ENCODE measurements at places on chromosomes 3 and 15.

GRCh38 chr3:20145874-20146273, 40.1 kb downstream of the SGO1 start:
- no peak for DNase-seq

- DNase-seq: no peak
These were observed 142.8 kb downstream of the NTRK3 start for GRCh38 chr15:88113613-88114308.

- DNase-seq: no peak
These were observed 177.4 kb upstream of the PPP2R3A start for GRCh38 chr3:135788146-135788545.

- DNase-seq: no peak
These were observed 77.2 kb downstream of the CADPS start for GRCh38 chr3:62798000-62798399.

GRCh38 chr15:78101423-78102105, 9.2 kb downstream of the SH2D7 start:
- DNase-seq: no peak

GRCh38 chr15:43253431-43254403, 13.0 kb downstream of the TGM5 start:
- no peak for DNase-seq

- no peak for DNase-seq
These were observed 24.4 kb downstream of the ATP2C1 start for GRCh38 chr3:130918328-130918727.

- DNase-seq: no peak
These were observed 34.3 kb downstream of the TMEM44 start for GRCh38 chr3:194598771-194599557.

- peak; percentile 28 for DNase-seq
These were observed 26.2 kb upstream of the ANXA2 start for GRCh38 chr15:60424006-60424405.

GRCh38 chr3:128496602-128497304, 3.8 kb upstream of the GATA2 start:
- DNase-seq: no peak

- DNase-seq: no peak
These were observed 197.6 kb upstream of the CFAP20DC start for GRCh38 chr3:59247402-59247841.

DNA sequence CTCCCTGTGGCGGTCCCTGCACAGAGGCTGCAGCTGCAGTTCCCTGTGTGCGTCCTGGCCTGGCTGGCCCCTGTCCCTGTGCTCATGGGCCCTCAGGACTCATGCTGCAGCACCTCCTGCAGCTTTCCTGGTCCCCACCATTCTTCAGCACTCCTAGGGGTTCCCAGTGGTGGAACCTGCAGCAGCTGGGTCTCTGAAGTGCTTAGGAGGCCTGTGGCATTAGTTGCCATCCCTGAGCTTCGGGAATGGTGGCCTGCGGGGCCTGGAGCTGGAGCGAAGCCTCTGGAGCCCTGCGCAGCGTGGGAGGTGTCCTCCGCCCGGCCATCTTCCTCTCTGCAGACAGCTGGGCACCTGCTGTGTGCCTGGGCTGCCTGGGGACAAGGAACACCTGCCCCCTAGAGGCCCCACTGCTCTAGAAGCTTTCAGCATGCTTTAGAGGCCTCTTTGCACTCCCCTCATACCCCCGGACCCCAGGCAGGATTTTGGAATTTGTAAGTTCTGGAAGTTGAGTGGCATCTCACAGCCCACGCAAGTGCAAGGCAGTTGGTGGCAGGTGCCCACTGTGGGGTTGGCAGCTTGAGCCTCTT, 13.1 kb downstream of the PLXNA1 start:
- DNase-seq: no peak

DNA sequence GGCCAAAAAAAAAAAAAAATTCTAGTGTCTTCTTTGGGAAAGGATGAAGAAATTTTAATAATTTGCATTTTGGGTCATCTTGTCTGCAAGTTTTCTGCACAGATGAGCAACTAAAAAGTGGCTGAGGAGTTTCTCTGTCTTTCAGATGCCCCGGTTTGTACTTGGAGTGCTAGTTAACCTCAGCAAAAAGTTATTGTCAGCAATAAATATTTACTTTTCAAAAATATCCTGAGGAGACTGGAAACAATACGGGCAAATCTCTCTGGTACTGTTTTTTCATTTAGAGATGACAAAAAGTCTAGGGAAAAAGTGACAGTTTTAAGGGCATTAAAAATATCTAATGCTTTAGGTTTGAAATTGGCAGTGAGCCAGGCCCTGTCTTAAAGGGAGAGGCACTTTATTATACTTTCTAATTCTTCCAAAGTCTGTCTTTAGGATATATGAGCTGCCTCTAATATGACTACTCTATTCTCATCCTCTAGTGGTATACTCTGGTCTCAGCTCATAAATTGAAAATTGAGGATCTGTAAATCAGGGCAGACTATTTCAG, 436.0 kb upstream of the NR2F2 start:
- DNase-seq: no peak

GRCh38 chr3:164155400-164155799, 922.9 kb downstream of the SI start:
- peak; percentile 48 for DNase-seq

DNA sequence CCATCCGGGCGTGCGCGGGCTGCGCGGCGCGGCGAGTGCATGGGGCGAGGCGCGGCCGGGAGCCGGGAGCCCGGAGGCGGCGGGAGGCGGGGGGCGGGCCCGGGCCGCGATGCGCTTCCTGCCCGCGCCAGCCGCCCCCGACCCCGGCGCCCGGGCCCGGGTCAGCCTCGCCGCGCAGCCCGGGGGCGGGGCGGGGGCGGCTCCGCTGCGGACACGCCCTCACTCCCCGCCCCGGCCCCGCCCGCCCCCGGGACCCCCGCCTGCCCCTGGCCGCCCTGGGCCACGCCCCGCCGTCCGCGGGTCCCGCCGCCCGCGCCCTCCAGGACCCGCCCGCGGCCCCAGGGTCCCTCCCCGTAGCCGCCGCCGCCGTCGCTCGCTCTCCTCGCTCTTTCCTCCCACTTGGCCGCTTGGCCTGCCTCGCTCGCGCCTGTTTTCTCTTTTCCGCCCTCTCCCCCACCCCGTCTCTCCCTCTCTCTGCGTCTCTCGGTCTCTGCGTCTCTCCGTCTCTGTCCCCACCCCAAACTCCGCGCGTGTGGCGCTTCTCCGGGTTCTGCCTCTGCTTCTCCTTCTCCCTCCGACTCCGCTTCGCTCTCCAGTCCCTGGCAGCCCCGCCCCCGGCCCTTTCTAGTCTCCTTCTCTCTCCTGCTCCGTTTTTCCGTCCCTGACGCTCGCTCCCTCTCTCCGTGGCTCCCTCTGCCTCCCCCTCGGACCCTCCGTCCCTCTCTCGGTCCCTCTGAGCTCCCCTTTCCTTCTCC, at the start of gene PLXND1:
Gene PLXND1 (minus strand): TSS at position 41 of the 755 bp plus-strand sequence. CDS start 37 bp downstream, at position 4.
- DNase-seq: peak; percentile 87

GRCh38 chr3:57596495-57597126, 533 bp downstream of the ARF4 start:
- DNase-seq: peak; percentile 77

- no peak for DNase-seq
These were observed 83.4 kb upstream of the NANOGP8 start for GRCh38 chr15:35168464-35168863.

DNA sequence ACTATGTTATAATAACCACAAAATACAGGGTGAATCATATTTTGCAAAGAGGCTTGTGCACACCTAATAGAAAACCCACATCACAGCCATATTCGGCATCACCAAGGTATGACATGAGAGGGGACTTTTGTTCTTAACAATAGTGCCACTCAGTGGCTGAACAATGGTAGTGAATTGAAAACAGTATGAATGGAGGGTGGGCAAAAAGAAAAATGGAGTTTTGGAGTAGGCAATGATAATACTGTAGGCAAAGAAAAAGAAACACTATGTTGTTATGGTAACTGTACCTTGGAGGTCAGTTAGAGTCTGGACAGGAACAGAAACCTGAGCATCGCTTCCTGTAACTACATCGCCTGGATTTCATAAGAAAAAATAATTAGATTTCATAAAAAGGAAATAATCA, 348.6 kb downstream of the PLCL2 start:
- DNase-seq: peak; percentile 68

DNA sequence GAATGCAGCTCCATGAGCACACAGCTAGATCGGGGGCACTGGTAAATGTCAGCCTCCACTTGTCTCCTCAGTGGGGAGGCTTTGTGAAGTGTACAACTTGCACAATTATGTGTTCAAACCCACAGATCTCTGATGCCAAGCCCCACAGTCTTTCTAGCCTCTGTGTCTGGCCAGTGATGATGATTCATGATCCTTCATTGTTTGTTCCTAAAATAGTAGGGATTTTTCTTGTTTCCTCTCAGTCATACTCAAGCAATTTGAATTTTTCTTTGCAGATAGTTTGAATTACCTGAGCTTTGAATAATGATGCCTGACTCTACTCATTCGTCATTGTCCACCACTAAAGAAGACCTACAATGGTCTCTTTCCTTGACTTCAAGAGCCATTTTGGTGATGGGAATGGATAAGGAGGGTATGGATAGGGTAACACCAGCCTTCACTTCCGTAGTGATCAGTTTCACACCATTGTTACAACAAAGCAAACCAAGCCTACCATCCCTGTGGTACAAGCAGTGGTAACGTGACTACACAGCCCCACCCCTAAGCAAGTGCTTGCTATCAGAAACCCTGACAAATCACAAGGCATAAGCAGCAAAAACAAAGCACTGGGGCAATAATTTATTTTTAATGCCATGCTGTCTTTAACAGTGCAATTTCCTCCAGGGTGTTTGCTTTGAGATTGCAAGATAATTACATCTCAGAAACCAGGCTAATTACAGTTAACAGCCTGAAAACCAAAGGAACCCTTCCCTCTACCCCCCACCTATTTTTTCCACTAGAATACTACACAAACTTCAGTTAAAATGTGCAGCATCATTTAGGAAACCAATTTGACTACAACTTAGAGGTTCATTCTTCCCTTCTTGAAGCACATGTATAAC, 114.1 kb upstream of the PPP2R3A start:
- DNase-seq: no peak

DNA sequence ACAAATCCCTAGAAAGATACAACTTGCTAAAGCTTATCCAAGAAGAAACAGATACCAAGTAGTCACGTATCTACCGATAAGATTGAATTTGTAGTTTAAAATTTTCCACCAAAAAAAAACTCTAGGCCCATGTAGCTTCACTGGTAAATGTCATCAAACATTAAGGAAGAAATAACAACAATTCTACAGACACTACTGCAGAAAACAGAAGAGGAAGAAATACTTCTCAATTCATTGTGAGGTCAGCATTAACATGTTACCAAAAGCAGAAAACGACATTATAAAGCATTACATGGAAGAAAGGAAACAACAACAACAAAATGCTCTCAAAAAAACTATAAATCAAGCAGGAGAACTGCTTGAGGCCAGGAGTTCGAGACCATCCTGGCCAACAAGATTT, 27.5 kb upstream of the TM4SF19 start:
- no peak for DNase-seq

DNA sequence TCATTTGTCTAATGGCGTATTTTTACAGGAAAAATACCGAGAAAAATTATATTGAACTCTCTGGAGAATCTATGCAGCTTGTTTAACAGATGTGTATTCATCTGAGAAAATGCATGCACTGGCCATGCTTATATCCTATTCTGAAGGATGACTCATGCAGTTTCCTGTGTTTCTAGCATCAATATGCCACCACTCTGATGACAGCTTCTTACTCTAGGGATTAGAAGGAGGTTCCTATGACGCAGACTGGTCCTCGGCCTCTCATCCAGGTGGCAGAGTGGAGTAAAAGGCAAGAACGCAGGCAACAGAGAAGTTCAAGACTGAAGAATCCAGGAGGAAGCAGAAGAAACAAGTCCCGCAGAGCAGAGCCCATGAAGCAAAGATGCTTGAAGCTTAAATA, 910.0 kb upstream of the ROBO1 start:
- DNase-seq: peak; percentile 25

GRCh38 chr3:98512576-98512975, 10.1 kb downstream of the CLDND1 start:
- no peak for DNase-seq

- DNase-seq: no peak
These were observed 300.6 kb downstream of the MECOM start for GRCh38 chr3:169362868-169363267.

DNA sequence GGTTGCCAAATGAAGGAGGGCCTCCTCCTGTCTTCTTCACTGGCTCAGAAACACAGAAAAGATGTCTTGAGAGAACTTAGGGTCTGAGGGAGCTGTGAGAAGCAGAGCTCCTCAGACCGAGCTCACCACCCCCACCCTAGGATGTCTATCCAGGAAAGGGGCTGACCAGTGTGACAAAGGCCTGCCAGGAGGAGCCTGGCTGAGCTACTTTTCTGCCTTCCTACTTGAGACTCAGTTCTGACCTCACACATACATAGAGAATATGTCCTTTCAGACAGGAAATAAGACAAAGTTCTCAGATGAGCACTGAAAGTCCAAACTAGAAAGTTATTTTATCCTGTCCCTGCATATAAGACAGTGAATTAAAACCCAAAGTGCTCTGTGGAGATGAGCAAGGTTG, 54.5 kb downstream of the KIF9 start:
- DNase-seq: no peak

- no peak for DNase-seq
These were observed 33.9 kb upstream of the CDCP1 start for GRCh38 chr3:45180051-45180450.

DNA sequence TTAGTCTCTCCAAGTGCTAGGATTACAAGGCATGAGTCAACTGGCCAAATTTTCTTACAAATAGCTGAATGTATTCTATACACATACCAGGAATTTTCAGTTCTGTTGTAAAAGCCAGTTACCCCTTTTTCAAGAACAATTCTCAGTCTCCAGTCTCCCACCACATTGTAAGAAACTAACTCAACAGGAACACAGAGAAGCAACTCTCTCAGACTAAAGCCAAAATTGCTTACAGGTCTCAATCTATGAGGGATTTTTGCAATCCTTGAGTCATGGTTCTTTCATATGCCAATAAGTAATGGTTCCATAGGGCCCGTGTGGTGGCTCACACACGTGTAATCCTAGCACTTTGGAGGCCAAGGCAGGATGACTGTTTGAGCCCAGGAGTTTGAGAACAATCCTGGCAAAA, 8.5 kb downstream of the IP6K2 start:
- DNase-seq: no peak

DNA sequence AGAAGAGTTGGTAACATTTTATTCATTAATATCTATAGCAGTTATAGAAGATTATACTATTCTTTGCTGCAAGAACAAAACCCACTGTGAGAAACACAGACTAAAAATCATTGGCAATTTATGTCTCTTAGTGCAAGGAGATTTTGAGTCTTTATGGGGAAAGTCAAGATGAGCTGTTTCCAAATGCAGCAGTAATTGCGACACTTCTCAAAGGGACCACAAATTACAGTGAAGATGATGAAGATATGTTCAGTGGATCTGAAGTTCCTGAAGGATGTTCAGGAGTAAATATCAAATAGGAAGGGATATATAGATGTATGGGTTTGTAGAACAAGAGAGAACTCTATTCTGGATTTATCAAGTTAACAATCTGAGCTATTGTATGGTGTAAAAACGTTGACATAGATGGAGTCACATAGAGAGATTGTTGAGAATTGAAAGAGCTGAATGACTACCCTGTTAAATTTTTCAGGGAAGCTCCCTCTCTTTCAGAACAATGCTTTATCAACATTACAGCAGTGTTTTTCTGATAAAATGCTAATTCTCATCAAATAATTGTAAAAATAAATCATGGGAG, 71.8 kb downstream of the DTWD1 start:
- no peak for DNase-seq
